ENCODE measurements at places on chromosomes 3 and 15. TPM values are rescaled to one million over a fixed set of nuclear protein-coding genes. Genes with fewer than 3 reads are reported as not detected.

GHSR gene
- polyA plus RNA-seq: 0.63 TPM

COL6A5 gene
- 2.6 TPM for polyA plus RNA-seq

BAHD1 gene
- polyA plus RNA-seq: 47.9 TPM

MTMR10 gene
- polyA plus RNA-seq: 27.0 TPM

EIF4E3 gene
- polyA plus RNA-seq: 10.4 TPM

CYP1A2 gene
- polyA plus RNA-seq: not detected
